Activated CD4-positive, alpha-beta T cell treated with anti-CD3 and anti-CD28 coated beads, Interleukin-2, amount 50 U/mL, for 48 hours (primary cell): ENCODE measurements at places on chromosomes 6 and 20.
A peak's percentile ranks its signal among the peaks of the same experiment; 100 is the strongest.

GRCh38 chr6:16405375-16405774 is 167.0 kb downstream of the GMPR start:
- no peak for DNase-seq

- DNase-seq = no peak
Measured at GRCh38 chr20:64153410-64153809, 10.8 kb upstream of the MYT1 start.

DNA sequence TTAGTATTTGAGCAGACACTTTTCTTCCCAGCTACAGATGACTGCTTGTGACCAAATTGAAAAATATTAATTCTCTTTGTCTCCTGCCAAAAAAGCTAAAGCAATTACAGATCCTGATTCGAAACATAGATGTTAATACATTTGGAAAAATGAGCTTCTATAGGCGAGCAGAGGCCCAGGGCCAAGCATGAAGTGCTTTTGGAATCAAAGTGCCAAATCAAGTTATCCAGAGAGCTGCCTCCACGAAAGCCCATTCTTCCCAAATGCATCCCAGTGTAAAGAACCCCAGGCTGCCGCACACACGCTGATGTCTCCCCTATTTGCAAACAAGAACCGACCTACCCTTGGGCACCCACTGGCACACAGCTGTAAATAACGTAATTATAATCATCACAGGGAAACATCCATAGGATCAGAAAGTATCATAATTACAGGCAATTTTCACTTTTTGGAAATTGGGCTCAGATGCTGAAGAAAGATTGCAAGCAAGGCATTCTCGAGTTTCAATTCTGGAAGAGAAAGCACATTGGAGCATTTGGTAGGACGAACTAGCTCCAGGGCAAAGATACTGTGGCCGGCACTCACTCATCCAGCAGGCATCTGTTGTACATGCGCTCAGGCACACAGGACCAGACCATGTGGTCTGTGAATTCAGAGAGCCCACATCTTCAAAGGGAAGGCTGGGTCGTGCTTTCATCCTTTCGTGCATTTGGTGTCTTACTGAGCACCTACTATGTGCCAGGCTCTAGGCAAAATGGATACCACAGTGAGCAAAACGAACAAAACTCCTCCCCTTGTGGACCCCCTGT is 45.9 kb downstream of the BMP7 start:
- DNase-seq = no peak

DNA sequence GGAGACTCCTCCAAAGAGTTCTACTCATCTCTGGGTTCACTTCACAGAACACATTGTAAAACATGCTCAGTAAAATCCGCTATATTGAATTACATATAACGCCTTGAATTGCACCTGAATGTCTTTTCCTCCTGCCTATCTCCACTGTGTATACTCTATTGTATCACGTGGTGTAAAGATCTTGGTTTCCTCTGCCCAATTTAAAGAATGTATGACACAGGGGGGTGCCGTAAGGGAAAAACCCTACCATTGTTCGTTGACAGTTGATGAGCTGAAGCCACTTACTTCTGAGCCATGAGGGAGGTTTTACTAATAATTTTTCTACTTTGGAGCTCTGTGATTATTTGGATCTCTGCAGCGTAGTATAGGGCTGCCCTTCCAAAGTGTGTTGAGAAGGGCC is 6.0 kb downstream of the ASF1A start:
- no peak for DNase-seq

- peak; percentile 15 for DNase-seq
Measured at GRCh38 chr6:151493804-151494234, at the start of gene CCDC170. CCDC170 (plus strand) TSS chr6:151494017; CDS start chr6:151494129, 112 bp downstream.

DNA sequence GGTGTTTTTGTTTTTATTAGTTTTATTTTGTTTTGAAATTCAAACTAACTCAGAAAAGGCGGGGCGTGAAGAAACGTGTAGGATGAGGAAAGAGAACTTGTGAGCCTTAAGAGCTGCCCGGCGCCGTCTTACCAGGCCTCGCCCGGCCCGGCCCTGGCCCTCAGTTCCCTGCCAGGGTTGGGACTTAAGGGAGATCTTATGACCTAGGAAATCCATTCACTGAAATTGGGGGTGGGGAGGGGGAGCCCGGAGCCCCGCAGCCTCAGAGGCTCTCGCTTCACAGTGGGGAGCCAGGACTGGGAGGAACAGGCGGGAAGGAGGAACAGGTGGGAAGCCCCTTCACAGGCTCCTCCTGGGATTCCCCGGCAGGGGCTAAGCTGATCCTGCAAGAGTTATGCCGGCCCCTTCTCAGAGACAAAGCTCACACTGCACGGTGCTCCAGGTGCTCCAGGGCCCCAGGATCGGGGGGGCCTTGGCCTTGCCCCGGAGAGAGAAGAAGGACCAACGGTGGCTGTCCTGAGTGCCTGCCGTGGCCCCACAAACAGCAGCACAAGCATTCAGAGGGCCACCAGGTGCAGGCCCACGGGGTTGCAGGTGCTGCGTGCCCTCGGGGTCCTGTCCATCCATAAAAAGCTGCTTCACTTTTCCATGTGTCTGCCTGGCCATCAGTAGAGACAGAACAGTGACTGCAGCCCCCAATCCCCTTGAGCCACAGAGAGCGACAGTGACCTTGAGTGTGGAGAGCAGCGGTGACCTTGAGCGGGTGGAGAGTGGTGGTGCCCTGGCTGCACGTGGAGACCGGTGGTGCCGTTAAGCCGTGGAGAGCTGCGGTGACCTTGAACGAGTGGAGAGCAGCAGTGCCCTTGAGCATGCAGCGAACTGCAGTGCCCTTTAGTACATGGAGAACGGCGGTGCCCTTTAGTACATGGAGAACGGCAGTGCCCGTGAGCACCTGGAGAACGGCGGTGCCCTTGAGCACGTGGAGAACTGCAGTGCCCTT is 152.7 kb downstream of the DLL1 start:
- DNase-seq = no peak

GRCh38 chr20:35788796-35789195 is 17.0 kb downstream of the PHF20 start:
- DNase-seq = no peak

GRCh38 chr6:20564777-20565176 is 30.5 kb downstream of the CDKAL1 start:
- DNase-seq = no peak

- no peak for DNase-seq
Measured at GRCh38 chr6:107495196-107495643, 5.3 kb downstream of the SOBP start.

- no peak for DNase-seq
Measured at GRCh38 chr6:106084106-106084988, 1.8 kb upstream of the PRDM1 start.

DNA sequence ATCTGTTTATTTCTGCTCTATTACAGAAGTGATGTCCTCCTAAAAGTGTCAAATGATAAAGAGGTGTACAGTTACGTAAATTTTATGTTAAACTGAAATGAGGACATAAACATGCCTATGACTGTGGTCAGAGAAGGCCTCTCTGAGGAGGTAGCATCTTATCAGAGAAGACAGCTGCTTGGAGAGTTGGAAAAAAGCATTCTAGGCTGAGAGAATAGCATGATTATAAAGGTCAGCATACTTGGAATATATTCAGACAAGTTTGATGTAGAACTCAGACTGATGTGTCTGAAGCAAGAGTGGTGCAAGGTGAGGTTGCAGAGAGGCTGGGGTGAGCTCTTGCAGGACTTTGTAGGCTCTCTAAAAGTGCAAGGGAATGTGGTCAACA is 3.1 kb upstream of the PCNA start:
- no peak for DNase-seq

GRCh38 chr6:151436802-151437201 is 15.1 kb downstream of the RMND1 start:
- no peak for DNase-seq

- DNase-seq = no peak
Measured at GRCh38 chr6:134238960-134239795, 78.7 kb downstream of the SGK1 start.

DNA sequence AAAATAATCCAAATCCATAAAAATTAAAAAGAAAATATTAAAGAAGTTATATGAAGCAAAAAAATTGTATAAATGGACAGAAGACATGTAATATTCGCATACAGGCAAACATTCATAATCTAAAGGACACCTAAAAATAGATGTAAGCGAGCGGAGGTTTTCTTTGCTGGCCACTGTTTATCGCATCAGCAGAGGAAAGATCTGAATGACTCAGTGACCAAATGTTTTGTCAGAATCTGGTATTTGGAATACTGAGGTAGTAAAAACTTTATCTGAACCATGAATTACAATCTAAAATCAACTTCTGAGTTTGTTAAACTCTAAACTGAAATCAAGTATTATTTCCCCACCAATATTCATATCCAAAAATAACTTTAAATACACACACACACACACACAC is 7.8 kb downstream of the TSPYL4 start:
- no peak for DNase-seq

DNA sequence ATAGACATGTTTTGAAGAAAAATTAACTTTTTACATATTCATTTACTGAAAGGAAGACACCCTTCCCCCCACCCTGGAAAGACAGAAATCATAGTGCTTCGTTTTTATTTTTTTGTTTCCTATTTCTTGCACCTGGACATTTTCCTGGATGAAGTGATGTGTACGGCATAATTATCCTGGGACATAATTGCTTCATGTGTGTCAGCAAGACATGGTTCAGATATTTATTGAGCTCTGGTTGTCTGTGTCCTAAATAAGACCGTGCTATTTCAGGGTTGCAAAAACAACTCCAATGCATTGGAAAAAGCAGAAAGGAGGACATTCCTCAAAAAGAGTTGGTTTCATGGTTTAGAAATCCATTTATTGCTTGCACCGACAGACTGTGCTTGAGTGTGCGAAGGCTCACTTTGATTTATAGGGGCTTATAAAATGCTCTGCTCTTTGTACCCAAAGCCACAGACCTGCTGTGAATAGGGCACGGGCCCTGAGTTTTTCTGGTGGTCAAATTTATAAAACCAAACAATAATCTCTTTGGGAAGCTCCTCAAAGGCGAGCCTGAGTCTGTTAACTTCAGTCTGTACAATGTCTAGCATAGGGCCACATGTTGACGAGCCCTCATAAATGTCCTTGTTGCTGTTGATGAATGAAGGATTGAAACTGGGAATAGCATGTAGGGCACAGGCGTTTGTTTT is 179.5 kb downstream of the SOX4 start:
- DNase-seq = no peak

DNA sequence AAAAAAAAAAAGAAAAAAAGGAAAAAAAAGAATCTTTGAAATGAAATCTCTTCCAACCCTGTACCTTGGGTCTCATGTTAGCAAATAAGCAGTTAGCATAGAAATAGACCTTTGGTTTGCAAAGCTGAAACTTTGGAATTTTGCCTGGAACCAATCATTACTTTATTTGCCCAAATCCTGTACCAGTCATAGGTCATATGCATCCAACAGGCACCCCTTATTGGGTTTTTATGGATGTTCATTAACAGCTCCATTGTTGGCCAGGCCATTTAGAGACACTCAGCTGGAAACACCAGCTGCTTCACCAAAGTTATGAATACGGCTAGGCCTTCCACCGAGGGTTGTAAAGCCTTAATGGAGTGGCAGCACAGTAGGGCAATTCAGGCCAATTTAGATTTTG is 53.0 kb downstream of the ALDH8A1 start:
- no peak for DNase-seq

DNA sequence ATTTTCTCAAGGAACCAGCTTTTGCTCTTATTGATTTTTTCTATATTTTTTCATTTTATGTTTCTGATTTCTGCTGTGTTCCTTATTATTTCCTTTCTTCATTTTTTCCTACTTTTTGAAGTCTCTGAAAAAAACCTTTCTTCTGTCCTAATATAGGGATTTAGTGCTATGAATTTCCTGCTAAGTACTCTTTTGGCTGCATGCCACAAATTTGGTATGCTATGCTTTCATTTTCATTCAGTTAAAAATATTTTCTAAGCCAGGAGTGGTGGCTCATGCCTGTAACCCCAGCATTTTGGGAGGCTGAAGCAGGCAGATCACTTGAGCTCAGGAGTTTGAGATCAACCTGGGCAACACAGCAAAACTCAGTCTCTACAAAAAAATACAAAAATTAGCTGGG is 30.6 kb downstream of the SIRPD start:
- no peak for DNase-seq

- DNase-seq = no peak
Measured at GRCh38 chr20:37276494-37277252, 12.8 kb upstream of the MANBAL start.

GRCh38 chr6:128208851-128209580 is 308.2 kb upstream of the THEMIS start:
- no peak for DNase-seq

DNA sequence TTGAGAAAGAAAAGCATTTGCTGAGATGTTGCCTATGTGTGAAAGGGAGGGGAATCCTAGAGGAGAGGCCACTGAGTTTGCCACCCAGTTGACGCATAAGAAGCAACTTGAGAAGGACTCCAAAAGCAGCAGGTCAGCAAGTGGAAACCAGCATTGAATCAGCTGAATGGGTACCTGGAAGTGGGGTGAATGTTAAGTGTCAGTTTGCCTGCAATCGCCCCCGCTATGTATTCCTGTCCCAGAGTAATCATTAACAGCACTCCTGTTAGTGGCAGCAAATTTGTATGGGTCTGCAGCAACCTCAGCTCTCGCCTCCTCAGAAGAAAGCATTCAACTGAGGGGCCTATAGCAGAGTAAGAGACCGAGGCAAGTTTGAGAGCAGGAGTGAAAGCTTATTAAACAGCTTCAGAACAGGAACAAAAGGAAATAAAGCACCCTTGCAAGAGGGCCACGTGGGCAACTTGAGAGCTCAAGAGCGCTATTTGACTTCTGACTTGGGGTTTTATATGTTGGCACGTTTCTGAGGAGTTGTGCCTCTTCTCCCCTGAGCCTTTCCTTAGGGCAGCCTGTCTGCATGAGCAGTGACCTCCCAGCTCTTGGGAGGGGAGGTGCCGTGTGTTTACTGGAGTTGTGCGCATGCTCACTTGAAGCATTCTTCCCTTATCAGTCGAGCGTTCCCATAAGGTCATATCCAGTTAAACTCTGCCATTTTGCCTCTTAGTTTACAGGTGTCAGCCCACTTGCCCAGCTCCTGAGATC is 122.6 kb upstream of the PHACTR1 start:
- no peak for DNase-seq

- no peak for DNase-seq
Measured at GRCh38 chr6:169045486-169045885, 208.2 kb downstream of the THBS2 start.

GRCh38 chr20:64105846-64106434 is 1.4 kb downstream of the NPBWR2 start:
- no peak for DNase-seq

GRCh38 chr6:157559201-157559756 is 178.3 kb downstream of the ZDHHC14 start:
- no peak for DNase-seq

DNA sequence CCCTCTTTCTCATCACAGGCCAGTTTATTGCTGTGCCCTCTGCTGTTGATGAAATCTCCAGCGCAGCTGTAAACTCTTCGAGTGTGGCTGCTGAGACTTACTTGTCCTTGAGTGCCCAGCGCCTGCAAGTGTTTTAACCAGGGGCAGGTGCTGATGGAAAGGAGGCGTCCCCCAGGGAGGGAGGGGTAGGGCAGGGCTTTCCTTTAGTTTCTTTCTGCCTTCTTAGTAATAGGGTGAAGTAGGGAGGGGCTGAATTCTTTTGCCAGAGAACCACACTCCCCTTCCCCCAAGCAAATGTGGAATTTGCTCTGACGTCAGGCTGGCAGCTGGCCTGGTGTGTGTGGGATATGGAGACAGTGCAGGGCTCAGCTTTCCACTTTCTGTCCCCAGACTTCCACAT is 61.2 kb downstream of the IGF2R start:
- DNase-seq = no peak
